ENCODE measurements at places on chromosomes 2 and 18.

- no peak for DNase-seq
These were observed 74.0 kb downstream of the CERS6 start for GRCh38 chr2:168529900-168530561.

GRCh38 chr2:109529532-109530449, 84.0 kb downstream of the SEPTIN10 start:
- DNase-seq, result no peak

DNA sequence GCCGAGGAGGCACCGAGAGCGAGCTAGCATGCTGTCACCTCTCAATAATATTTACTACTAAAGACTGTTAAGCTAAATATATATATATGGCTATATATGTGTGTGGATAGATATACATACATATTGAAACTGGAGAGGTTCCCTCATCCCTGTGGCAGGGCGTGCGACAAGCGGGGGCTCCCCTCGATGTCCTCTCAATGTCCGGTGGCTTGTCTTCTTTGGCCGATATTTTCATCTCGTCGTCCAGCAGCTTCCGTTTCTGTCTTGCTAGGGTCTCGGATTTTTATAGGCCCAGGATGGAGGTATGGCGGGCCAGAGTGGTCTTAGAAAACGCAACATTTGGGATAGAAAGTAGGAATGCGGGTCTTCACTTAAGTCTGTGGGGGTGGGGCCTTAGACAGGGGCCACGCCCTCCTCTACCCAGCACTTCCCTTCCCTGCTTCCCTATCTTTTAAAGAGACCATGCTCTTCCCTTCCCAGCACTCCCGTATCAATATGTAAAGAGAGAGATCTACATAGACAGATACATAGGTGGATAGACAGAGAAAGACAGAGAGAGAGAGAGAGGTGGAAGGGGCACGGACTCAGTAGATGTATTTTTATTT, 866.8 kb downstream of the DSC3 start:
- DNase-seq, result no peak

DNA sequence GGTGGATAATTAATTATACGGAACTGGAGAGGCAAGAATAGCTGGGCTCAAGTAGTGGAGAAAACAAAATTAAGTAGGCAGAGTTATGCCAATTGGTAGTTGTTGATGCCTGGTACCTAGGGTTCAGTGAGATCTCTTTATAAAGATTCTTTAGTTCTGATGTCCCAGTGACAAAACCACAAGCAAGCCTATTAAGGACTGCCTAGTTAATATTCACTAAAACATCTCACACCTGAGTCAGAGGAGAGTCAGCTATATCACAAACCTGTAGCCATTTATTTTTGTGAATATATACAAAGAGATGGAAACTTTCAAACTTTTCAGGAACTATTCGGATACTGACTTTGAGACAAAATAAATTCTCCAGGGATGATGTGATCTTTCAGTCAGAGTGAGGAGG, 213.9 kb upstream of the CYP26B1 start:
- no peak for DNase-seq

GRCh38 chr18:24656551-24657443, 196.4 kb downstream of the HRH4 start:
- DNase-seq, result no peak

- DNase-seq, result no peak
These were observed 35.5 kb downstream of the POU3F3 start for GRCh38 chr2:104889291-104889959.

DNA sequence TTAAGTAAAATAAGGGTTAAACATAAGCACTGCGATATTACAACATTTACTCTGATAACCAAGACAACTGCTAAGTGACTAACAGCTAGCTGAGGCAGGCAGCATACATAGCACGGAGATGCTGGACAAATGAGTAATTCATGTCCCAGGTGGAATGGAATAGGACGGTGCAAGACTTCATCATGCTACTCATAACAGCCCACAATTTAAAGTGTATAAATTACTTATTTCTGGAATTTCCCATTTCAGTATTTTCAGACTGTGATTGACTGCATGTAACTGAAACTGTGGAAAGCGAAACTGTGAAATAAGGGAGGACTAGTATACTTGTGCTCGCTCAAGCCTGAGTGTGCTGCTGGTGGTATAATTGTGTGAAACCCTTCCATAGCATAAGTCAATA, 12.9 kb downstream of the IER3IP1 start:
- no peak for DNase-seq

DNA sequence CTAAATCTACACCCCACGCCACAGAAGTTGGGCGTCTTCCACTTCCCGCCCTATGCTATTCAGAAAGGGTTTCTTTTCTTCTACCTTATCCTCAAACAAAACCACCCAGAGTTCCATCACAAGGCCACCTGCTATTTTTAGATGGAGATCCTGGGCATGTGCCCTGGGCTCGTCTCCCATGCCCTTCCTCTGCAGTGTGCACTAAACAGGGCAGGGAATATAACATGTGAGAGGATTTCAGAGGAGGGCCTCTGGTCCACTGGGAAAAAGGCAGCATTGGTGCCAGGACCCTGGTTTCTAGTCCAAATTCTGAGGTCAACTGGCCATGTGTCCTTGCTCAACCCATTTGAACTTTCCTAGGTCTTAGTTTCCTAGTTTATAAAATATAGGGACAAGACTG, 320.0 kb downstream of the NCKAP5 start:
- no peak for DNase-seq

DNA sequence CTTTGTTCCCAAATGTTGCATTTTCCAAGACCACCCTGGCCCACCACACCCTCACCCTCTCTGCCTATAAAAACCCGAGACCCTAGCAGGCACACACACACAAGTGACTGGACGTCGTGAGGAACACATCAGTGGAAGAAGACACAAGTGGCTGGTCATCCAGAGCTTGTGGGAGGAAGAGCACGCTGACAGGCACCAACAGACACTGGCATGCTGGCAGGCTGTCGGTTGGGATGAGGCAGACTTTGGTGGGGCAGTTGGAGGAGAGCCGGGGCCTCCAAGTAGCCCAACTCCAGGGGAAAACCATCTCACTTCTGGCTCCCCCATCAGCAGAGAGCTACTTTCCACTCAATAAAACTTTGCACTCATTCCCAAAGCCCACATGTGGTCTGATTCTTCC, 225.5 kb upstream of the ZEB2 start:
- no peak for DNase-seq

Data from D341Med (cell line).